Fibroblast of skin of left quadriceps (primary cell): ENCODE measurements at places on chromosomes 13 and 19.
A peak's percentile ranks its signal among the peaks of the same experiment; 100 is the strongest.

- DNase-seq = no peak
These were observed 12.4 kb upstream of the ZNF77 start for GRCh38 chr19:2957160-2957559.

DNA sequence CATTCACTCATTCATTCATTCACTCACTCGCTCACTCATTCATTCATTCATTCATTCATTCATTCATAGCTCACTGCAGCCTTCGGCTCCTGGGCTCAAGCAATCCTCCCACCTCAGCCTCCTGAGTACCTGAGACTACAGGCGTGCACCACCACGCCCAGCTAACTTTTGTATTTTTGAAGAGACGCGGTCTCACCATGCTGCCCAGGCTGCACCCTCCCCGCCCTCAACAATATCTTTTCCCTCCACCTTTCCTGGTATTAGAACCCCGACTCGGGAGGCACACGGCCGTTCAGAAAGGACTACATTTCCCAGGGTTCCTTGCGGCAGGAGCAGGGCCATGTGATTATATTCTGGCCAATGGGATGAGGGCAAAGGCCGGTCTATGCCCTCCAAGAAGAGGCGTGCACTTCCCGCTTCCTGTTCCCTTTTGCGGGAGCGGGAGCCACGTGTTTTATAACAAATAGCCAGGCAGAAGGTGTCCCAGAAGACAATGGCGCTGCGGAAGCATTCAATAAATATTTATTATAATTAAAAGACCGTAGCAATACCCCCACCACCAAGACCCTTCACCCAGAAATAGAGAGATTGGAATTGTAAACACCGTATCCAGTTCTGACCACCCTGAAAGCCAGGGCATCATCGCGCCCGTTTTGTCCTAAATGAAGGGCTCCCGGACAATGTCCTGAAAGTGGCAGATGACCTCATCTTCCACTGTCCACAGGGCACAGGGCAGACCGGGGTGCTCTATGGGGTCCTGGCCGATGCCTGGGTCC lies 15.9 kb downstream of the TICAM1 start:
- peak; percentile 87 for DNase-seq

DNA sequence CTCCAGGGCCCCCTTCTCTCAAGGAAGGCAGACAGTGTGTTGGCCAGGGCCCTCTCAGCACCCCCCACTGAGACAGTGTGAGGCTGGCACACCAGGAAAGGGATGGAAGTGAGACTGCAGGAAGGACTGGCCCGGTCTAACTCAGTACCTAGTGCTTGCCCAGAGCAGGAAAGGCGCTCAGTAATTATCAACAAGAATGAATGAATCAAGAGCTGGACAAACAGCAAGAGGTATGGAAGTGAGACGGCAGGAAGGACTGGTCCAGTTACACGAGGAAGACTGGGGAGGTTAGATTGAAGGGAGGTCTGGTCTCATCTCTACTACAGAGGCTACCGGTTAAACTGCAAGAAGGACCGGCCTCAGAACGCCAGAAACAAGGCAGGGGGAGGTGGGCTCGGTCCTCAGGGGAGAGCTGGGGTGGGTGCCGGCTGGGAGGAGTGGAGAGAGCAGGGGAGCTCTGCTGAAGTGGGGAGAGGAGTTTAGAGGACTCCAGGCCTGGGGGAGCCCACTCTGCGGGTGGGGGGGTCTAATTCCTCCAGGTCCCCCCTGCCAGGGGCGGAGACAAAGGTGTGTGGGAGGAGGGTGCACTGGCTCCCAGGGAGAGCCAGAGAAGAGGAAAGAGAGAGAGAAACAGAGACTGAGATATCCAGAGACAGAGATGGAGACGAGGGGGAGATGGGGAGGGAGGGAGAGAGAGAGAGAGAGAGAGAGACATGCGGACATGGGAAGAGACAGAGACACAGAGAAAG lies 1.1 kb downstream of the SLC8A2 start:
- no peak for DNase-seq

GRCh38 chr19:5624018-5624663 lies 1.3 kb downstream of the SAFB start:
- no peak for DNase-seq
